ENCODE measurements at places on chromosomes 11 and 22.

GRCh38 chr11:132249256-132249655, 878.8 kb downstream of the NTM start:
- DNase-seq, result no peak

GRCh38 chr11:7982582-7983119, 4.5 kb upstream of the EIF3F start:
- DNase-seq, result no peak

DNA sequence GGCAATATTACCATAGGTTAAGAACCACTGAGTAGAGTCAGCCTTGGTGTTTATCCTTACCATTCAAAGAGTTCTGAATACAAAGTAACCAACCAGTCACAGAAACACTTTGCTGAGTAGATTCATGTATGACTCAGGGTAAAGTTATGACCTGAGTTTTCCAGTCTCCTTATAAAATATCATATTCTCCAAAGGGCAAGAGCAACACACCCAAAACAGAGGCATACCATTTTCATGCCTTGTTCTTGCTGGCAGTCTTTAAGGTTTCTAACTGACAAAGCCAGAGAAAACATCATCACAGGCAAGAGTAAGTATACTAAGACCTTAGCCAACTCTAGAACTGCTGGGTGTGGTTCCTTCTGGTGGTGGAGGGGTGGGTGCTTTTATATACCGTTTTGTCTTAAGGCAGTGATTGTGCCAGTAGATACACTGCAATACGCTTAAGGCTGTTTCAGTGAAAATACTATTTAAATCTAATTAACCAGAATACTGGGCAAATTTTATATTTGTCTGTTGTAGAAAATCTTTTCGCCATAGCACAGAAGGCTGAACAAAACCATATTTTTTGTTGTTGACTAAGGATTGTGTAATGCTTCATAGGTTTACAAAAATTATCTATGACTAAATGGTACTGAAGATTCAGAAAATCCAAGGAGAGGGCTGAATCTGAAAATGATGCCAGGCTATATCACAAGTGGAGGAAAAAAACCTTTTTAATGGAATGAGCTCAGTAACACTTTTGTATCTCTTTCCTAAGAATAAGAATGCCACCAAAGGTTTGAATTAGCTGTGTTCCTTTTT, 3.0 kb downstream of the ATL3 start:
- DNase-seq, result no peak

- no peak for DNase-seq
Observed at GRCh38 chr11:47384498-47384897, 6.2 kb upstream of the SPI1 start.

DNA sequence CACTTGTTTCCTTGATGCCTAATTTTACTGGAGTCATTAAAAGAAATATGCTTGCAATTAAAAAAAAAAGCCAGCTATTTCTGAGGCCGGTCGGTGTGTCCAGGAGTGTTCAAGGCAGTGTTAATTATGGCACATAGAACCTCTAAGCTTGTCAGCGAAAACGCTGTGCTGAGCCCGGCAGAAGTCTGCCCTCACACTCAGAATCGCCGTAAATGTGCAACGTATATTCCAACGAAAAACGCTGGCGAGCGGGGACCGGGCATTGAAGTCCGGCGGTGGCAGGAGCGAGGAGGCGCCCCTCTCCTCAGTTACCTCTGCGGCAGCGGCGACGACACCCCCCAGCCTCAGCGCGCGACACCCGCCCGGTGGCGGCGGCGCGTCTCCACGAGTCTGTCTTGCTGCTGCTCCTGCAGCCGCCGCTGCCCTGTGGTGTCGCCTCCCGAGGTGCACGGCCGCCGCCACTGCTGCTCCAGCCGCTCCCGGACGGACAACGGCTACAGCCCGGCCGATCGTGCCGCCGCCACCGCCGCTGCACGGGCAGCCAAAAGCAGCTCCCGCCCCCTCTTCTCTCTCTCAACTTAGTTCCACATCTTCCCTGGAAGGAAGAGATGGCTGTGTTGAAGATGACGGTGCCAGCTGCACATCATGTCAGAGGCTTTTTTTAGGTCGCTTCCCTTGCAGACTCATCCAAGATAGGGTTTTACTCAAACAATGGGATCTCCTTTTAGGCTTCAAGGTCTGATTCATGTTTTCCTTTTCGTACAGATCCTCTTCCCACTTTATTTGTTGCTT, 56.0 kb downstream of the JAM3 start:
- peak; percentile 65 for DNase-seq

DNA sequence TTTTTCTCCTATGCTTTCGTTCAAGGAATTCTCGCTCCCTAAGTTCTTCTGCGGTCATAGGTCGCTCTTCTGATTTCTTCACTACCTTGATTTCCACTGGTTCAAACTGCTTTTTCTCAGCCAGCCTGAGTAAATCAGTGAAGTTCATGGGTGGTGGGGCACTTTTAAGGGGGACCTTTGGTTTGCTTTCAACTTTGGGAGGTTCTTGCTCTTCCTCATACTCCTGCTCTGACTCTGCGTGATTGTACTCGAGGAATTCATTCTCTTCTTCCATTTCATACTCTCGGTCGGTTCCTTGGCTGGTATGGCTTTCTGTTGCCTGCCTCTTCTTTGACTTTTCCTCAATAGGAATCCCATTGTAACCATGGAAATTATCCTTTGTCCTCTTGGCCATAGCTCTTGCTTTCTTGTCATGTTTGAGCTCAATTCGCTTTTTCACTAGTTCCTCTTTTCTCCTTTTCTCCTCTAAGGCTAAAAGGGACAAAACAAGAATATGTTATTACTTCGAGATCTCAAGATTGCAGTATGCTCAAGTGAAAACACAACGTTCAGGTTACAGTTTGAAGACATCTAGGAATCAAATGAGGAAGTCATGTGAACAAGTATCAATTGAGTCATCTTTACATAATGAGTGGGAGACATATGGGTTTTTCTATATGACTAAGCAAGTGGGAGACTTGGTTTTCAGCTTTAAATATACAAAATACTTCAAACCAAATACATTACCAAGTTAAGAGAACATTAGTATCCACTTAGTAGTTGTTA, 16.2 kb downstream of the MISFA start:
- no peak for DNase-seq

- DNase-seq, result peak; percentile 99
Observed at GRCh38 chr22:46267431-46268279, at the start of gene TTC38. Gene TTC38 (plus strand): TSS chr22:46268008. CDS start chr22:46268040, 32 bp downstream.

All from iPS-NIHi11 (cell line).